ENCODE measurements at places on chromosomes 11 and 22.

GRCh38 chr11:4740735-4741134 lies 29.0 kb downstream of the OR51F1 start:
- no peak for DNase-seq

GRCh38 chr11:65260756-65261590 lies 789 bp upstream of the POLA2 start:
- no peak for DNase-seq

- no peak for DNase-seq
These were observed 68.4 kb downstream of the TCF20 start for GRCh38 chr22:42202048-42202447.

DNA sequence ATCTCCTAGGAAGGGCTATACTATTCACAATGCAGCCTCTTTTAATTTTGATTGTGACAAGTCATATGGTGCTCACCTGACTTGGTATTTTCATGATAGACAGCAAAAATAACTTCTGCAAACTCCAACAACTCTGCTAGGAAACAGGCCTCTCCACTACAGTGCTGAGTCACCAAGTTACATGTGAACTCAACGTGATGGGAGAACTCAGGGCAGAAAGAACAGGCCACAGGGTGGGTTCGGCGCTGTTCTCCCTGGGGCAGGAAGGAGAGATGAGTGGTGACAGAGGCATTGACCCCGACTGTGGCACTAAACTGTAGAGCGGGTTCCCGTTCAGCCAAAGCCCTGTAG lies 76.6 kb upstream of the UCP3 start:
- no peak for DNase-seq

DNA sequence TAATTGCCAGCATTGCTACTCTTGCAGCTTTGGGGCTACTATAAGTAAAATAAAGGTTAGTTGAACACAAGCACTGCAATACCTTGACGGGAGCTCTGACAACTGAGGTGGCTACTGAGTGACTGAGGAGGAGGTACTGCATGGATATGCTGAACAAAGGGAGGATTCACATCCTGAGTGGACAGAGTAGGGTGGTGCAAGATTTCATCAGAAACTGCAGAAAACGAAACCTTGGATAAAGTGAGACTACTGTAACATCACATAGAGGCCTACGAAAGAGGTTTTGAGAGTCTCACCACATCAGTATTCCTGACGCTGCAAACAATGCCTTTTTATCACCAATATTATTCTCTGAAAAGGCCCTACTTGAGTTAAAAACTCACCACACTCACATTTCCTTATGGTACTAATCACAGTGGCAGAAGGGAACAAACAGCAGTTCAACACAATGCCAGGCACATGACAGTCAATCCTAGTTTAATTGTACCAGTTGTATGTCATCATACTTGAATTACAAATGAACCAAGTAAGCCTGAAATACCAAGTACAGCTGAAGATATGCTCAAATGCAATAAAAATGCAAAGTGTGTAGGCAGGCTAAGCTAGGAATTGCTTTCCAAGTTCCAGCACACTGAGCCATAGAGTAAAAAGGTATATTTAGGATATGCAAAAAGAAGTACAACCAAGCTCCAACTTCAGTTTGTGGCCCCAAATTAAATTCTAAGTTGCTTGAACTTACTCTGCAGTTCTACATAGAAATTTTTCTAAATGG lies 4.0 kb upstream of the GPR83 start:
- no peak for DNase-seq

DNA sequence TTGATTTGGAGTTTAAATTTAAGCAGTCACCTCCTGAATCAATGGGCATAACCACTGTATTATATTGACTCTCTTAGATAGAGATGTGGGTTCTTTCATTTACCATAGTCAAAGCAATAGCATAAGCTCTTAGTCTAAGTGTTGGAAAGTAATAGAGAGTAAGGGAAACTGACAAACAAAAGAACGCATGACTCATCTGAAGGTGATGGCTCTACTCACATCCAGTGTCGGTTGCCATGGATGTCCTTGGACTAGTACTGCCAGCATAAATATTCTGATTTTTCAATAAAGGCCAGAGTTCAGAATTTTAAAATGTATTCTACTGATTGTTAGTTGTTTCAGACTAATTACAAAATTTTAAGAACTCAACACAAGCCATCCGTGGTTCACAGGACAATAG lies 444.9 kb upstream of the DDI1 start:
- DNase-seq, result no peak

DNA sequence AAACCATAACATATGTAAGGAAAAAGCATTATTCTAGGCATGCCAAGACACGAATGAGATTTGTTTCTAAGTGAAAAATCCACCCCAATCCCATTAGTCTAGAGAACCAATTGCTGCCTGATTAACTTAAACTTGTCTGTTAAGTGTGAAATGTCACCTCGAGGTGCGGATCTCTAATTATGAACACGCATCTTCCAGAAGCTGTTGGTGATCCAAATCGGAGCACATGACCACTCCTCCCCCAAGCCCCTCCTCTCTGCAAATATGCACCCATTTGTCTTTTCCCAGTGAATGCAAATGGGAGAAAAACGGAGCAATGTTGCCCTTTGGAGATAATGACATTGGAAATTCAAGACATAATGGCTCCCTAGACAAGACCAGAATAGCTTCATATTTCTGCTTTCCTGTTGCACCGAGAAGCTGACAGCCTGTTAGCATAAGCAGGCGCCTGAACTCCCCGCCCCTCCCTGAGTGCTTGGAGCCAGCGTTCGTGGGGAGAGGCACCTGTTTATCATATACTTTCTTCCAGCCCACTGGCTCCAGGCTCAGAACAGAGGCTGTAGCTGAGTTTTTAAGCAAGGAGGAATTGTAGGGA lies 6.0 kb upstream of the FXYD6 start:
- DNase-seq, result no peak

DNA sequence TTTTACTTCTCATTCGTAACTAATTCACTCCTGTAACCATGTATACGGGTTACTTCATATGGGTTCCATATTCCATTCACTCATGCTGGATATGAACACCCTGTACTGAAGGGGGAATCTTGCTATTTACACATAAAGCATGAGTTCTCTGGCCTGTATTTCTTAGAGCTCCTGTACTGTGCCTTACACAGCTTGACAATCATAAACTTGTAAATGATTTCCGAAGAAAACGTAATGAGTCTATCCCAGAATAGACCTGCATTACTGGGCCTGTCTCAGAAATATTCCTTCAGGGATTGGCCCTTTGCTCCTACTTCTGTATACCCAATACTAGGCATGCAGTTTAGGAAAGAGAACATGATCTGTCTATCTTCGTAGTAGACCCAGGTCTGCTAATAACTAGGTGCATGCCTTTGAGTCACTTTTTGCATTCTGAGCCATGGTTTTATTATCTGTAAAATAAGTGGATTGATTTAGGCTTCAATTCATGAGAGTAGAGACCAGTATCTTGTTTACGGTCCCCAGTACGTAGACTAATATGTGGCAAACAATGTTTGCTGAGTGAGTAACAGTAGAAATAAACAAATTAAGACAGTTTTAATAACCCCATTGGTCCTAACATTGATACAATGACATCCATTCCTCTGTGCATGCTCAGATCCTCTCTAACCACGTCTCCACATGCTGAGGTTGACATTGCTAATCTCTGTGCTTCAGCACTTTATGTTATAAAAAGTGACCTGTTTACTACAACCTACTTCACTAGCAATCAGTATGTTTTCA lies 1.2 kb downstream of the CCDC34 start:
- DNase-seq, result no peak

GRCh38 chr11:108117746-108118371 lies 3.5 kb upstream of the ACAT1 start:
- DNase-seq, result no peak

DNA sequence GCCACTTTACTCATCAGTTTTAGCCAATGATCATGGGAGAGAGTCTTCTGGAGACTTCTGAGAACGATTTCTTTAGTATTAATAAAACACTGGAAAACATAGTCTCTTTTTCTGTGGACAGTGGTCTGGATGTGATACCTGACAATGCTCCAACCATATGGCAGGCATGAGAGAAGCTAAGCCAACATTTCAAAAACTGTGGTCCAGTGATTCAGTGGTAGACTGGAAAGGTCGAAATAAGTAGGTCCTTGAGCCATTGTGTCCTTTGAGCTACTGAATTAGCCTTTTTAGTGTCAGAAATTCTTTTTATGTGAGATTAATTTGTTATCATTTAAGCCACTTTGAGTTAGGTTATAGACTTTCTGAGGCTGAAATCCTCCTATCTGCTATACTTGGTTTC lies 197.7 kb upstream of the CTSC start:
- DNase-seq, result no peak

DNA sequence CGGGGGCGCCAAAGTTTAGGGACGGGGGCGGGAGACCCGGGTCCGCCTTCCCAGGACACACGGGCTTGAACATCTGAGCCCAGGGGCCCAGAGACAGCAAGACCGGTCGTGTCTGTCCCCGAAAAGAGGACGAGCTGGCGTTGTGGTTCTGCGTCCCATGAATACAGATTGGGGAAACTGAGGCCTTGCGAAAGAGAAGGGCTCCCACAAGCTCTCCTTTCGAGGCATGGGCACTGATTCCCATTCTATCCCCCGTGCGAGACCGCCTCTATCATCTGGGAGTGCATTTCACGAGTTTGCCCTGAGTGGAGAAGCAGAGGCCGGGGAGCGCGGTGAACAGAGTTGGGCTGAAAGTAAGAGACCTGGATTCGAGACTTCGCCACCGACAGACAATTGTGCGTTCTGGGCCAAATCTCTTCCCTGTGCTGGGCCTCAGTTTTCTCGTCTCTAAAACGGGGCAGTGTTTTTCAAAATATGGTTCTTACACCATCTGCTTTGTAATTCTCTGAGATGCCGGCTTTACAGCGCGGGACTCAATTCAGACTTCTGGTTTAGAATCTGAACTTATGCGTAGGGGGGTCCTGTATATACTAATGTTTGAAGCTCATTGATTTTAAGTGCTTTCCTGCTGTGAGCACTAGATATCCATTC lies 471 bp downstream of the RNF185 start:
- DNase-seq, result peak; percentile 56

- no peak for DNase-seq
These were observed 2.6 kb upstream of the FTH1 start for GRCh38 chr11:61969838-61970662.

GRCh38 chr11:92380882-92381281 lies 156.3 kb downstream of the FAT3 start:
- no peak for DNase-seq

DNA sequence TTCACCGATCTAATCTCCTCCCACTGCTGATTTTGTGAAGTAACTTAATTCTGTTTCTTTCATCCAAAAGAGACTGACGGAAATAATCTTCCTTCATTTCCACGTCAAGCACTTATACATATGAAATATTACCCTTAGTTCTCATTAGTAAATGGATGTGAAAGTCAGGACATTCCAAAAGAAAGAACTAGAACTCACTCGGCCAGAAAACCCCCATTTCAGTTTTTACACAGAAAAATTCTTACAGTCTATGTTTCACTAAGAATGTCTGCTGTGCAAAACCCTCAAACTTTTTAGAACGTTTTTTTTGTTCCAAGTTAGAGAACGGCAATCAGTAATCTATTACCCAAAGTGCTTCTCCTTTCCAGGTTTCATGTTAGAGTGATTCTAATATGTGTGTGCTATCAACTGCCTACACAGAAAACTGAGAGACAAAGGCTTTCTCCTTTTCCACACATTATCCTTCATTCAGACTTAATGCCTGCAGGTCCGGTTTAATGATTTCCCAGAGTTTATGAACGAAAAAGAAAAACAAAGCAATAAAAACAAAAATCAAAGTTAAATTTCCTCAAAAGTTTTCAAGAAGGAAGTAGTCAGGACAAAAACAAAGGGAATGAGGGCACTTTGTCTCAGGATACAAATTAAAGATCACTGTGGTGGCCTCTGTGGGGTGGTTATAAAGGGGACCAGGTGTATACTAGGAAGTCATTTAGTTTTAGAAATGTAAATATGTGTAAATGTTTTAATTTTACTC lies 11.3 kb upstream of the SESN3 start:
- no peak for DNase-seq

- DNase-seq, result no peak
These were observed 581.0 kb upstream of the CHORDC1 start for GRCh38 chr11:90803831-90804230.

- no peak for DNase-seq
These were observed 91.2 kb downstream of the TEAD1 start for GRCh38 chr11:12765428-12765827.

DNA sequence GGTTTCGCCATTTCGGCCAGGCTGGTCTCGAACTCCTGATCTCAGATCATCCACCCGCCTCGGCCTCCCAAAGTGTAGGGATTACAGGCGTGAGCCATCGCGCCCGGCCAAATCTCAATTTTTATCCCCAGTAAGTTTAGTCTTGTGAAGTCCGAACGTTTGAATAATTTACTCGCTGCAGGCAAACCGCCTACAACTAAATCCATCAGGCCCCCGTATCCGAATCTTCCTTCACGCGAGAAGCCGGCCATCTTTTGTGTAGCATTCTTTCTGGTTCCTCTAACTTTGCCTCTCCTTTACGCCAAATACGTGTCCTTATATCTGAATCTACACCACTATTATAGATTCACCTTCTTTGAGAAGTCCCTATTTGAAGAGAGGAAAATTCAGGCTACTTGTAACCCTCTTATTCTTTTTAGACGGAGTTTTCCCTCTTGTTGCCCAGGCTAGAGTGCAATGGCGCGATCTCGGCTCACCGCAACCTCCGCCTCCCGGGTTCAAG lies 581 bp upstream of the EIF3L start:
- DNase-seq, result no peak

DNA sequence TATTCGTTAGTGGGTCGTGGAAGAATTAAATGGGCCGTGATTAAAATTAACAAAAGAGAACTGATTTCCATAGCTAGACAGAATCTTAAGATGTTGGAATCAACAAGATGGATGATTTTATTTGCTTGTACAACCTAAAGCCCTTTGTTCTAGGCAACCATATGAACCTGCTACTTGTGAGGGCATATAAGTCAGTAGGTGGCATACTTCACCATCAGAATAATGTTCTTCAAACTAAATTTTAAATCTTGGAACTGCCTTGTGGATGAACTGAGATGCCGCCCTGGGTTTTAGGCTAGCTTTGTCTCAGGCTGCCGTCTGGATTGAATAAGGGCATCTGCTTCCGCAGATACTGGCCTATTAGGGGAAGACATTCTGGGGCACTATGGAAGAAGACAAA lies 40.9 kb downstream of the CSRP3 start:
- DNase-seq, result no peak

DNA sequence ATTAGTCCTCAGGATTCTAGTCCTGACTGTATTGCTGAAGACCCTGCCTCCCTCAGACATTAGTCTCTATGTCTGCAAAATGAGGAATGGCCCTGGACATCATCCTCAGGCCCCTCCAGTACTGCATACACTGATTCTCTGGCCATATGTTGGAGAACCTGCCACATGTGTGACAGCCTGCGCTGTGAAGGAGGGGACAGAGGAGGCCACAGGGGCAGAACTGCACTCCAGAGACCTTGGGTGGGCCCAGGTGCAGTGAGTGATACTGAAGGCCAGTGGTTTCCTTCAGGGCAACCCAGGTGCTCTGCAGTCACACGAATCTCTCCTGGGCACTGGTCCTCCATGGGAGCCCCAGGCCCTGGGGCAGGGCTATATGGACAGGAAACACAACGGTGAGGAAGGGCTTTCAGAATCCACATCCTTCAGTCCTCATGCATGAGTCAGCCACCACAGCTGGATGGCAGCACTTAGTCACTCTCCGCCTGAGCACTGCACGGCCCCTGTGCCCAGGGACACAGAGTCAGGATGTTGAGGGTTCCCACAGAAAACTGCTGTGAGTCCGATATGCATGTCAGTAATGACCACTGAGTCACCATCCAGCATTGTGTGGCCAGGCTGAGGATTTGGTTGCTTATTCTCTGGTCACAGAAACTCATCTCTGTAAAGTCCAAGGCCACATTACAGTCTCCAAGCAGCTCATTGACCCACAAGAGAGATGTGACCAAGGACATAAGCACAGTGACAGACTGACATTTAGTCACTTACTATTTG lies 39.7 kb downstream of the ME3 start:
- no peak for DNase-seq

GRCh38 chr11:4118107-4118506 lies 23.5 kb downstream of the RRM1 start:
- no peak for DNase-seq

All from nucleus accumbens (tissue), 56 donors.